ENCODE measurements at places on chromosomes 2 and 18. TPM values are rescaled to one million over a fixed set of nuclear protein-coding genes. Genes with fewer than 3 reads are reported as not detected.

Gene C2orf76
- 11.3 TPM for total RNA-seq

Gene POTEE
- 0.40 TPM for total RNA-seq

Gene SOWAHC
- 4.8 TPM for total RNA-seq

Gene DSC2
- 0.14 TPM for total RNA-seq

Gene ALK
- not detected for total RNA-seq

Gene INHBB
- total RNA-seq: 0.79 TPM

Gene CHRND
- not detected for total RNA-seq

Gene VAPA
- total RNA-seq: 378 TPM

Gene PMAIP1
- total RNA-seq: 15.7 TPM

Gene CYRIA
- 47.6 TPM for total RNA-seq

Gene CTNNA2
- total RNA-seq: not detected
